NCI-H187 treated with DMSO at 0.1 percent for 48 hours (cell line): ENCODE measurements at places on chromosomes 3 and 15.

DNA sequence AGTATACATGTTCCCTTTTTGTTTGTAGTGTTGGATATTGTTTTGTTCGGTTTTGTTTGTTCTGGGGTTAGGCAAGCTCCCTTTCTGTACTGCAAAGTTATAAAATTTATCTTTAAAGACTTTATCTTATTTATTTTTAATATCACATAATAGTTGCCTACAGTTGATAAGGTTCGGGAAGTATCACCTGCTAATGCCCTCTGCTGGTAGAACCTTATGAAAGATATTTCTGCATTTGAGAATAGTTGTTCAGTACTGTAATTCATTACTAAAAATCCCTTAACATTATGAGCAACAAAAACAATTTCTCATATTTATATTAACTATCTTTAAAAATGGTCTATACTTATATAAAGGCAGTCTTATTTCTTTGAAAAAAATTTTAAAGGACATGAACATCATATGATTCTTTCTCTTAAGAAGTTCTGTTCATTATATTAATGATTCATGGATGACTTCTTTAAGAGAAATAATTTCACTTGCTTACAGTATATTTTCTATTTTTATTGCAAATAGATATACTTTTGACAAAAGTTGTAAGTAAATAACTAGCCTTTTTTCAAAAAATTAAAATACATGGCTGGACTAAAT lies 1126.8 kb downstream of the SI start:
- DNase-seq: no peak

- no peak for DNase-seq
Measured at GRCh38 chr3:186788482-186789370, 5.3 kb downstream of the EIF4A2 start.

- DNase-seq: no peak
Measured at GRCh38 chr15:99985878-99986277, 252.6 kb upstream of the LYSMD4 start.

GRCh38 chr3:12885583-12885930 lies 44.2 kb upstream of the RPL32 start:
- DNase-seq: no peak

GRCh38 chr15:25742776-25743547 lies 120.2 kb downstream of the ATP10A start:
- DNase-seq: no peak

DNA sequence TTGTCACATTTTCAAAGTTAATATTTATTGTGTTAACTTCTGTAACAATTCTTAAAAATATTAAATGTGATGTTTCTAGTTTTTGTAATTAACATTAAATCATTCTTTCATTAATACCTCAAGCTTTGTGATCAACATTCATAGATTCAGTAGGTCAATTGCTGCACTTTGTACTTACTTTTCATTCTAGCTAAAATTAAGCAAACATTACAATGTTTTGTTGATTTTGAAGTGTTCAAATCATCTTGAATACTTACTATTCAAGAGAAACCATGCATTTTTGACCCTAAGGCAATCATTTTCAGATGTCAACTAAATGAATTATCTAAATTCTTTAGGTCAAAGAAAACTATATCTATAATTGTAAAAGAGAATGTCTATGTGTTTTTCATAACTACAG lies 933.1 kb downstream of the NAALADL2 start:
- DNase-seq: no peak

DNA sequence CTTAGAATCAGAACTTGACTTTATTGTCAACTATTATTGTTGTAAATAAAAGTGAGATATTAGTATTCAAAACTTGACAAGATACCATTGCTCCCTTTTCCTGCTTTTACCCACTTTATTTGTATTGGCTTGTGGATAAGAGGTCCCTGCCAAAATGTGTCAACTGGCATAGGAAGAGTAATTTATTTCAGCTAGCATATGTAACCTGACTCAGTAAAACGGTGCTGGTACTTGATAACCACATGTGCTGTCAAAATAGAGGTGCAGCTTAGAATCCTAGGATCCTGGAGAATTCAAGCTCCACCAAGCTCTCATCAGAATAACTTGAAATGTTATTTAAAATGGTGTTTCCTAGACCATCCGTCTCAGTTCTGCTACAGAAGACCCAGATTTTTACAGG lies 90.2 kb upstream of the TGFBR2 start:
- DNase-seq: no peak

DNA sequence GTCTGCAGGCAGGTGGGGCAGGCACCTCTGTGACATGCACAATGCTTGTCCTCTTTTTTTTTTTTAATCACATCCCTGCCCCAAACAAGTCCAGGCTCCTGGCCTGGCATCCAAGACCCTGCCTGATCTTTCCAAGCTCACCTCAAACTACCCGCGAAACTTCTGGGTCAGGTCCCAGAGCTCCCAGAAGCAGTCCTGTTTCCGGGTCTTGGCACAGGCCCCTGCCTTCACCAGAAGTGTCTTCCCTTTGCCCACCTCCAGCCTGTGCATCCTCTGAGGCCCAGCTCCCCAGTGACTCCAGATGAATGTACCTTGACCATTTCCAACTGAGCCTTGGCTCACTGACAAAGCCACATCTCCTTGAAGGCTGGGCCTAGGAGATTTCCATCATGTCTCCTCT lies 23.0 kb downstream of the PLA2G4E start:
- no peak for DNase-seq

DNA sequence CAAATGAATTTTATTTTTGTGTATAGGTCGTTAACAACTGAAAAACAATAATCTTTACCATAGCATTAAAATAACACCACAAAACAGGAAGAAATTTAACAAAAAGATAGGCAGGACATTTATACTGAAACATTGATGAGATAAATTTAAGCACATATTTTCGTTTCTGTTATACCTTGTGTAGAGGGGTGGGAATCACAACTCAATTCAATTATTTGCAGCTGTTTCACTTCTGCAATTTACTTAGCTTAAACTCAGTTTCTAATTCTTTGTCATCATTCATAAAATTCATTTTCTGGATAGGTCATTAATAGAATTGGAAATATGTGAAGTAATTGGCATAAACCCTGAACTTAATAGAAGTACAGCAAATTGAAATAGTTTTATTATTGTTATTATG lies 42.3 kb downstream of the TP63 start:
- no peak for DNase-seq

DNA sequence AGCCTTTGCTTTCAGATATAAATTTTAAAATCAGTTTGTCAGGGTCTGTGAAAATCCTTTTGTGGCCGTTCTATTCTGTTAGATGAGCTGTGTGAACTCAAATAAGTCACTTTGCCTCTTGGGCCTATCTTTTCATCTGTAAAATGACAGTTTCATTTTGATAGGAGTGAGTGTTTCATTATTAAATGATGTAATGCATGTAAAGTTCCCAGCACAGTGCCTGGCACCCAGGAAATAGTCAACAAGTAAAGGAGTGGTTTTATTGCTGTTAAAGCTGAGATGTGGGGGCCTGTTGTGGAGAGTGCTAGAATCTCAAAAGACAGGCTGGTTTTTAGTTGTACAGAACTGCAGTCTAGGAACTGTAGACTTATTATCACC lies 394.5 kb upstream of the CFAP20DC start:
- DNase-seq: no peak
